ENCODE measurements at places on chromosomes 12 and 14. TPM values are rescaled to one million over a fixed set of nuclear protein-coding genes. Genes with fewer than 3 reads are reported as not detected.
A peak's percentile ranks its signal among the peaks of the same experiment; 100 is the strongest.

DNA sequence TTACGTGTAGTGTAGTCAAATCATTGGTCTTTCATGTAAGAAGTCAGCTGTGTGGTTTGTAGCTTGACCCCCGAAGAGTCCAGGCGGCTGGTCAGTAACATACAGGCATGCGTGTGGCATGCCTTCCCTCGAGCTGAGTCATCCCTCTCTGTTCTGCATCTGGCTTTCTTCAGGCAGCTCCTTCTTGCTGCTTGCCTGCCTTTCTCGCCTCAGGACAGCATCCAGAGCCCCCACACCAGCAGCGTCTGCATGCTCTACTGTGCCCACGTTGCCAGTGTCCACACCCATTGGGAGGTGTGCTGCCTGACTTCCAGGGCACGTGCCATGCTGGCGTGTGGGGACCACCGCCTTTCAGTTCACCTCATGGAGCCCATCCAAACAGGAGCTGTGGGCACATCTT is 96.8 kb downstream of the EP400 start:
- no peak for DNase-seq

DNA sequence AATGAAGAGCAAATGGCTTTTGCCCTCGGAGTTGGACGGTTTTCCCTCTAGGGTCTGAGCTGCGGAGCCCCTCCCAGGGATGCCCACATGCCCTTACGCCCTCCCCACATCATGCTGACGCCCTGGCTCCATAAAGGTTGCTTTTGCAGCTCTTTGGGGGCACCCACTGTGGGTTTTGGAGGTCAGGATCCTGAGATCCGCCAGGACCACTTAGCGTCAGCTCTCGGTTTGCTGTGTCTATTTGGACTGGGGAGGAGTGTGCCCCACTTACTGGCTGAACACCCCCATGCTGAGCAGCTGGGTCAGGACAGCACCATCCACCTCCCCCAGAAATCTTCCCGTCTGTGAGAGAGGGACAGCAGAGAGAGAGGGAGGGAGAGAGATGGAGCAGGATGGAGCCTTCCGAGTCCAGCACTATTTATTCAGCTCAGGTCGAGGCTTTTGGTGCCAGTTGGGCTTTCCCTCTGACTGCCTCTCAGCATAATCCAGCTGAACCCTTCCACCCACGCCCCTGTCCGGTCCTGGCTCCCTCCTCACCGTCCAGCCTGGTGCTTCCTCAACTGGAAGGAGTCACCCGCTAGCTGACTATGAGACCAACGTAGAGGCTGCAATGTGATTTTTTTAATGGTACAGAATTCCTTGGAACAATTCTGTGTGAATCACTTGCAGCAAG is 18.9 kb upstream of the LRTM2 start:
- no peak for DNase-seq

DNA sequence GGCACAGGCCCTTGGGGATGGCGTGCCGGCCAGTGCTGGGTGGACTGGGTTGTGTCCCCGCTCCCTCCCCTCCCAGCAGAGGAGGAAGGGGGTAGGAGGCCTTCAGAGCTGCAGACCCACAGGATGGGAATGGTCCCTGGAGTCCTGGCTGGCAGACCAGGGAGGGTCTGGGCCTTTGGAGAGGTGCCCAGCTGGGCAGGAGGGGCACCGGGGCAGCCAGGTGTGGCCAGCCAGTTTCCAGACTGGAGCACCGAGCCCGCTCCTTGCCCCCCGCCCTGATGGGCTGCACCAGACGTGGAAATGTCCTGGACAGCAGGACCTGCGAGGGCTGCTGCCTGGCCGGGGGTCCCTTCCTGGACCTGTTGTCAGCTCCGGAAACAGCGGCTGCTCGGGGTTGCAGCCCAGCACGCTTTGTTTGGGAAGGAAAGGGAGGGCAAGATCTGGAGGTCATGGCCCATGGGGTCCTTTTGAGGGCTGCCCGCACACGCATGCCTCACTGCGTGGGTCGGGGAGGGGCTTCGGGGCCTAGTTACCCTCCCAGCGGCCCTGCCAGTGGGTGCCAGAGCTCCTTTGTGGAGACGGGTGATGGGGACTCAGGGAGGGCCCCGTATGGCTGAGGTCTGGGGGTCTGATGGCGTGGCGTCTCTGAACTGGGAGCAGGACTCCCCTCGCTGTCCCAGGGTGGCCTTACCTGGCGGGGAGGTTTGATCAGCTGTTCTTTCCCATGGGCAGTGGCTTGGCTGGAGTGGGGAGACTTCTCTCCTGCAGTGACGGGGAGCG is 9.1 kb downstream of the KIF26A start:
- peak; percentile 61 for DNase-seq

GRCh38 chr12:30874455-30875321 is 51.9 kb upstream of the TSPAN11 start:
- no peak for DNase-seq

GRCh38 chr12:92389466-92389865 is 243.8 kb upstream of the BTG1 start:
- DNase-seq: no peak

The NFATC4 gene
- 0.87 TPM for total RNA-seq

The BHLHE41 gene
- under 0.01 TPM for total RNA-seq

The MUCL1 gene
- total RNA-seq: not detected
